ENCODE measurements at places on chromosomes 4 and X. TPM values are rescaled to one million over a fixed set of nuclear protein-coding genes. Genes with fewer than 3 reads are reported as not detected.

The CXCL3 gene
- total RNA-seq: 0.33 TPM

The SLC10A4 gene
- 0.09 TPM for total RNA-seq

The CT47B1 gene
- not detected for total RNA-seq

The PPEF2 gene
- total RNA-seq: not detected

Data from dermis lymphatic vessel endothelial cell (primary cell).